ENCODE measurements at places on chromosomes 7 and 10.

DNA sequence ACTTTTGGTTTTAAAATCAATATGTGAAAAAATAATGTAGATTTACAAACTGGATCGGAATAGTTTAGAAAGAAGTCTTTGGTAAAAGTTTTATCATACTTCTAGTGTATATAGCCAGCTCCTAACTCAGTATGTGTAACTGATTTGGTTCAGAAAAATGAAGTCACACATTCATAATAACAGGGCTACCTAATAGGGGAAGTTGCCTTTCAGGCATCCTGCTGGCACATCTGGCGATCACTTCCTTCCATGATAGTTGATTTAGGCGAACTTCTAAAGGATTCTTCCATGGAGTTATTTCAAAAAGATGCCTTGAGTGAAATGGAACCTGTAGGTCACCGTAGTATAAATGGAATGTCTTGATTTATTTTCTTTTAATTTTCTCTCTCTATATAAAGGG lies 69.1 kb downstream of the SHH start:
- DNase-seq = no peak

- no peak for DNase-seq
Measured at GRCh38 chr10:33790521-33791271, 456.2 kb upstream of the NRP1 start.

GRCh38 chr10:29555746-29556481 lies 78.9 kb downstream of the SVIL start:
- DNase-seq = peak; percentile 63

DNA sequence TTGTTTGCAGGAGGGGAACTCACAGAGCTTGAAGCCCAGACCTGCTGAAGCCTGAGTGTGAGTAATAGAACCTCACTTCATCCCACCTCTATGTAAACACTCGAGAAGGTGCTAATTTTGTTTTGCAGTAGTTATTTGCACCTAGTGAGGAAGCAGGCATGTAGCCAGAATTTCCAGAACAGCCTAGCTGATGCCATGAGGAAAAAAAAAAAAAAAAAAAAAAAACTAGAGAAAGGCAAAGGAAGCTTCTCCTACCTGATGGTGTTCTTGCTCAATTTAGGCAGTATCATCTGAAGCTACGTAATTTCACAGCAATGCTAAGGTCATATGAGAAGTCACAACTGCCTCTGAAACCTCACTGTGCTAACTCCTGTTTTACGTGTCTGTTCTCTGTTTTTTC lies 13.6 kb upstream of the GPR37 start:
- no peak for DNase-seq

- DNase-seq = no peak
Measured at GRCh38 chr7:77823787-77824186, 25.2 kb downstream of the PHTF2 start.

DNA sequence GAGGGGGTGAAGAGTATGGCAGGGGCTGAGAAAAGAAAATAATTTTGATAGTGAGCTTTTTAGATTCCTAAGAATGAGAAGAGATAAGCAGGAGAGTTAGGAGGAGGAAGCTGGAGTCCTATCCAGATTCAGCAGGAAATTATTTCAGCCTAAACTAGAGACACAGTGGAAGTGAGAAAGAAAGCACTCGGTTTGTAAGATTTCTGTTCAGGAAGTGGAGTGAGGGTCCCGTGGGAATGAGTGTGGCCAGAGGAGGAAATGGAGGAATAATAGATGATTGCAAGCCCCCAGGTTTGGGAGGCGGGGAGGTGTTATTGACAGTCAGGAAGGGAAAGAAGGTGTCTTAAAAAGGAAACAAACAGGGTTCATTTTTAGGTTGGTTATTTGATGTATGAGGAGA lies 84.8 kb upstream of the NRP1 start:
- DNase-seq = no peak

DNA sequence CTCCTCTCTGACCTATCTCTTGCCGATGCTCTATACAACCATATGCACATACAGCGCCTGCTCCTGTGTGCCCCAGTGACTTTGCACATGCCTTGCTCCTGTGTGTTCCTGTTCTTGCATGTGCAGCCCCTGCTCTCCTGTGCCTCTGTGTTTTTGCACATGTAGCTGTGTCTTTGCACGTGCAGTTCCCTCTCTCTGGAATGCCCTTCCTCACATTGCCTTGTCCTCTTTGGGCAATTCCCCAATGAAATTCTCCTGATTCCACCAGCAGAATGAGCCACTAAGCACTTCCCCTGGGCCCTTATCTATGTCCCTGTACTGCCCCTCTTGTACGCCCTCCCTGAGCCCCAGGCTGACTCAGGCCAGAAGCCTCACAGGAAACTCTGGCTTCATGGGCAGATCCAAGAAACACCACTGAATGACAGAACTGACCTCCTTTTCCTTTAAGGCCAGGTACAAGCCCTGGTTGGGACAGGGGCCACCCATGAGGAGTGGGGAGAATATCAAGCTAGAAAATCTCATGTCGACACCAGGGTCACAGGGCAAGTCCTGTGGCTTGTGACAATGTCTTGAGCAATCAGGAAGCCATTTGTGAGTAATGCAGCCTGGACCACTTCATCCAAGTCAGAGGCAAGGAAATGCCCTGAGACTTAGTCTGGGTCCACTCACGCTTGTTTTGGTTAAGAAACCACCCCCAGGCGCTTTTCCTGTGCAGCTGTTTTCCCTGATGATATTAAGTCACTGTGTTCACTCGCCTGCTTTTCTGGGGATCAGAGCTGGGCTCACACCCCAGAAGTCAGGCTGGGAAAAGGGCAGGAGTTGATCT lies 1.9 kb upstream of the ARHGAP22 start:
- peak; percentile 94 for DNase-seq

GRCh38 chr7:92527300-92528187 lies 776 bp downstream of the PEX1 start:
- DNase-seq = no peak

GRCh38 chr7:95897557-95898251 lies 125.3 kb downstream of the DYNC1I1 start:
- no peak for DNase-seq

DNA sequence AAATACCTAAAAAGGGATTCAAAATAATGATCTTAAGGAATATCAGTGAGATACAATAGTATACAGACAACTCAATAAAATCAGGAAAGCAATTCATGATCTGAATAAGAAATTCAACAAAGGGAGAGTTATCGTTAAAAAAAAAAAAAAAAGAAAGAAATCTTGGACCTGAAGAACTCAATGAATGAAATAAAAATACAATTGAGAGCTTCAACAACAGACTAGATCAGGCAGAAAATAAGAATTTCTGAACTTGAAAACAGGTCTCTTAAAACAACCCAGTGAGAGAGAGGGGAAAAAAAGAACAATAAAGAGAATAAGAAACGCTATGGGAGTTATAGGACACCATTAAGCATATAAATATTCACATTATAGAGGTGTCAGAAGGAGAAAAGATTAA lies 72.0 kb upstream of the MACROH2A2 start:
- no peak for DNase-seq

GRCh38 chr10:12656518-12657142 lies 307.3 kb downstream of the CAMK1D start:
- DNase-seq = peak; percentile 35

DNA sequence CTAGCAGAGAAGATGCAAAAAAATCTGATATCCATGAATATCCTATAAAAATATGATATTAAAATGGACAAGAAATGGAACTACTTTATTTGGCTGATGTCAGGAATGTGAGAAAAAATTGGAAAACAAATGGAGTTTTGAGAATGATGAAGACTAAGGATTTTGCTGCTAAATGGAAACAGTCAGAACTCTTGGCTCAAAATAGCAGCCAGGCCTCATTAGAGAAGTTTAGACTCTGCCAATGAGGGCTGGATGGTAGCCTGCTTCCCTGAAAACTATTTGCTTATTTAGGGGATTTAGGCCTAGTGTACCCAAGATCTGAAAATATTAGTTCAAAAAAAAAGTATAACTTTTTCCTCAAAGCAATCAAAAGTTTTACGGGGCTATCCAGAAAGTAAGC lies 458.5 kb downstream of the TFEC start:
- DNase-seq = no peak

GRCh38 chr7:26700386-26700785 lies 164.0 kb downstream of the SKAP2 start:
- DNase-seq = no peak

- no peak for DNase-seq
Measured at GRCh38 chr7:149683181-149683580, 90.2 kb downstream of the ZNF467 start.

DNA sequence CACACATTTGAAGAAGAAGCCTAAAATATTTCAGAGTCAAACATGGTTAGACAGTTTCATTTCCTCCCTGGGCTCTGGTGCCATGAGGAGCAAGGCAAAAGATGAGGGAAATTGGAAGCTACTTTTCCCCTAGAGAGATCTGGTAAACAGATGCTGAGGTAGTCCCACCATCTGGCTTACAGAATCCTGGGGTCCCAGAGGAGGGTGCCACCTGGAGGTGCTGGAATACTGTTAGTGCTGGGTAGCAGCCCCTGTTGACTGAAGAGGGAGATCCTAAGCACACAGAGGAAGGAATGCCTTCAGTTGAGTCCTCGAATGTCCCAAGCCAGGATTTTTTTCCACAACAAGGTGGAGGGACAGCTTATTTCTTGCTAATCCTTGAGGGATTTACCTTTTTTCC lies 160.1 kb downstream of the FZD1 start:
- no peak for DNase-seq

DNA sequence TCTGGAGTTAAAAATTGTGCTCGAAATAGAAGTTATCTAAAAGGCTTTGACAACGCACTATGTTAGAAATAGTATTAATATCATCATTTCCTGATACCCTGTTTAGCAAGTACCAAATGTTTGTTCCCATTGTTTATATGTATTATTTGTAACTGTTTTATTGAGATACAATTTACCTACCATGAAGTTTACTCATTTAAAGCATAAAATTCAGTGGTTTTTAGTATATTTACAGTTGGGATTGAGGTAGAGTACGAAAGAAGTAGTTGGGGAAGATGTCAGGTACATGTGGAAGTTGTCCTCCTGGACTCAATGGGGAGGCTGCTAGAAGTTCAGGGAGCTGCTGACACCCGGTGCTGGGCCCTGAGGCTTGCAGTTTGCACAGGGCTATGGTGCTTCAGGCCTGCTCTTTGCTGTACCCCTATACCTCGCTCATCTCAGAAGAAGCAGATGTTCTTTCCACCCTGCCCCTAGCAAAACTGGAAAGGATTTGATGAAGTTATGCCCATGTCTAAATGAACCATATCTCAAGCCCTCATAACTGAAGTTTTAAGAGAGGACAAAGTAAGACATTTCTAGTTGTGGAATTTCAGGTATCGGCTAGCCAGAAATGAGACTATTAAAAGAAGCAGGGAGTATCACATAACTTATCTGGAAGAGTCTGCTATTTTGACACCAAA lies 25.2 kb upstream of the WNT16 start:
- DNase-seq = no peak

DNA sequence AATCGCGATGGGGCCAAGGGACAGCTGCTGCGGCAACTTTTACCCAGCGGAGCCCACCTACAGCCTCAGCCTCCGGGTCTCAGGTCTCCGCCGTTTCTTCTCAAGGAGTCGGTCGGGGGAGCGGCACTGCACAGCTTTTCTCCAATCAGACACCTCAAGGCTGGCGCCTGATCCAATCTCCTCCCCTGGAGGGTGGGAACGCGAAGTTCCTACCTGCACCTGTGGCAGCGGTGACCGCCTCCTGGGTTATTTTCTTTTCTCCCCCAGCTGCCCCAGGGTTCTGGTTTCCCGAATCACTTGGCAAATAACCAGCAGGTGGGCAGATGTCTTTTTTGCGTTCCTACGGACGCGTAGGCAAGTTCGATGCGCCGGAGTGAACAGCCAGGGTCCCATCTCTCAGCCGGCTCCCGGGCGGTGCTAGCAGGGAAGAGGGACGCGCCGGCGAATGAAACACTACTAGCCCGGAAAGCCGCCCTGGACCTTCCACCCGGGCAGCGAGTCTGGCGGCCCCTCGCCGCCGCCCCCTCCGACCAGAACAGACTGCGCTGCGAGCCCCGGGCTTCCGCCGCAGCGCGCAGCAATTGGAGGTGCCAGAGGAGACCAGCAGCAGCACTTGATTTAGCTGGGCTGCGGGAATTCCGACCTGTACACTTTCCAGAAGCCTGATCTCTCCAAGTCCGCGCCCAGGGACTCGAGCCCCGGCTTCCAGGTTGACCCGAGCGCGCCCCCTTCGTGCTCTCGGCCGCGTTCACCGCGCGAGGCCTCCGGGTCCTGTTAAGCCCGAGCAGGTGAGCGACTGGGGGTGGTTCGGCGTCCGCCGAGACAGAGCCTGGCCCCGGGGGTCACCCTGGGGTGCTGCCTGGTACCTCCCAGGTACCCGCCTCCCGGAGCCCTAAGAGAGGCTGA lies at the start of gene PRR15:
Gene PRR15, plus strand, starts transcription at position 246 of the 906 bp plus-strand sequence. CDS start 2,495 bp downstream, outside the sequence.
- DNase-seq = no peak

GRCh38 chr10:70324339-70324861 lies 40.6 kb upstream of the NPFFR1 start:
- DNase-seq = no peak

DNA sequence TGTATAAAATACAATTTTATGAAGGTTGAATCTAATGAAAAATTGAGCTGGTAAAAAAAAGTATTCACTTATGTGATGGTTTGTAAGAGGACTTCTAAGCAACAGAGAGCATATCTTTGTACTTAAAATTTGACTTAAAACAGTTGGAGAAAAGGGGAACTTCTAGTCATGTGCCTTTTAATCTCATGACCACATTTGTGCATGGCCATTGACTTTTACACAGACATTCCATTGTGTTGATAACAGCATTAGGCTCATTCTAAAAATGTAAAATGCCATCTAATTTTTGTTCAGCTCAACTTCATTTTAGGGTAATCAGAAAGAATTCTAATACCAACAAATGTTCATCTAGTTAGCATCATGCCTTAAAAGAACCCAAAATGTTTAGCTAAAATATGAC lies 119.9 kb downstream of the HPSE2 start:
- no peak for DNase-seq

GRCh38 chr10:49613882-49614241 lies at the start of gene CHAT:
TSS of gene CHAT (plus strand) at chr10:49614037. CDS start at chr10:49614190, 153 bp downstream.
- DNase-seq = no peak

GRCh38 chr7:38881015-38881414 lies 28.0 kb downstream of the VPS41 start:
- no peak for DNase-seq

DNA sequence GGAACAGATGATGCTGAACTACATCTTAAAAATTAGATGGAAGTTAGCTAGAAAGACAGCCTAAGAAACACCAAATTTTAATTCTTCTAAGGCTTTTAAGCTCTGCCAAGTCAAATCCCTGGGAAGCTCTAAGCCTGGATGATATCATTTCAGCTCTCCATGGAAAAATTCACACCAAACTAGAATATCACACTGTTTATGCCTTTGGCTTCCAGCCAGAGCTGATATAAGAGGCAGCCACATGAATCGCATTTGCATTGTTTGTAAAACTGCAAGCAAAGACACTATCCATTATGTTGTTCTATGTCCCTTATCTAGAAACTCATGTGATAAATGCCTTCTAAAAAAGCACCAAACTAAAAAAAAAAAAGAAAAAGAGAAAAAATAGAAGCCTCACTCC lies 430.4 kb downstream of the GRID1 start:
- no peak for DNase-seq

DNA sequence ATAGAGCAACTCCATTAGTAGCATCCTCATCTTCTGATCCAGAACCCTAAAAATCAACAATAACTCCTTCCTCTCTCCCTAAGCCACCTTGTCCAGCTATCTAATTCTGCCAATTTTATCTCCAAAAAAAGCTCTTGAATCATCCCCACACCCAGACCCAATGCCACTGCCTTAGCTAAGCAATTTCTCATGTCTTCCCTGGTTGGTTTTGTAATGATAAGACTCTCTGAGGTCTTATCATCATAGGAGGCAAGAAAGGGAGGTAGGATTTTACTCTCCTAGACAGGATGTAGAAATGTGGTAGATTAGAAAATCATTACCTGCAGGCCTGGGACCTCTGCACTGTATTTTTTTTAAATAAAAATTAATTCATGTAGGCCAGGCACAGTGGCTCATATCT lies 283.5 kb upstream of the NEBL start:
- no peak for DNase-seq

GRCh38 chr10:100419911-100420449 lies 42.8 kb upstream of the WNT8B start:
- DNase-seq = no peak
